ENCODE measurements at places on chromosomes 7 and 10. TPM values are rescaled to one million over a fixed set of nuclear protein-coding genes. Genes with fewer than 3 reads are reported as not detected.

Gene OPN4
- polyA plus RNA-seq = 1.9 TPM

Gene TMEM176B
- polyA plus RNA-seq = 14.4 TPM

Gene PRSS1
- not detected for polyA plus RNA-seq

Gene RET
- polyA plus RNA-seq = 3.4 TPM

Gene CHN2
- 16.0 TPM for polyA plus RNA-seq

DNA sequence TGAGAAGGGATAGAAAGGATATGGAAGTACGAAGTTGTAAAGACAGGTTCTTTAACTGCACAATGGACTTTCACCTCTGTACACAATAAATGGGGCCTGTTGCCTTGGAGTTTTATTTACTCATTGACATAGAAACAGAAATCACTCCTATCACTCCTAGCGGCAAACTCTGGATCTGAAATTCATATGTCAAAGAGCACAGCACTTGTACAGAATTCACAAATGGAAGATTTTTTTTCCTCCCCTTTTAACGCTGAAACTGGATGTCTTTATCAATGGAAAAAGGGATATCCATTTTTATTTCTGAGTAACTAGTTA, 18.2 kb downstream of the NT5C3A start:
- no peak for DNase-seq

DNA sequence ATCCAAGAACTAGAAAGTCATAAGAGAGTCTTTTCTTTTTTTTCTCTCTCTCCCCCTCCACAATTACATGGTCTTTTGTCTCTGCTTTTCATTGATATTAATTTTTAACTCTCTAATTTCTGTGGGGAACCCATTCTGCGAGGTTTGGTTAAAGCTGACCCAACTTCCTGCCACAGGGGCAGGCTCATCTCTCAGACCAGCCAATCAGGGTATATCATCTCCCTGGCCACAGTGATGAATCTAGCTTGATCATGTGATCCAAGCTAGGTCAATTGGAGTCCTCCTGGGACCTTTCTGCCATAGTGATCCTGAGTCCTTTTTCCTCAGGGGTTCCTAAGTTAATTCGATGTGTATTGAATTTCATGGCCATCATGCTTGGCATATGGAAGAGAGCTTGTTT, 38.0 kb upstream of the TRUB1 start:
- DNase-seq = no peak

DNA sequence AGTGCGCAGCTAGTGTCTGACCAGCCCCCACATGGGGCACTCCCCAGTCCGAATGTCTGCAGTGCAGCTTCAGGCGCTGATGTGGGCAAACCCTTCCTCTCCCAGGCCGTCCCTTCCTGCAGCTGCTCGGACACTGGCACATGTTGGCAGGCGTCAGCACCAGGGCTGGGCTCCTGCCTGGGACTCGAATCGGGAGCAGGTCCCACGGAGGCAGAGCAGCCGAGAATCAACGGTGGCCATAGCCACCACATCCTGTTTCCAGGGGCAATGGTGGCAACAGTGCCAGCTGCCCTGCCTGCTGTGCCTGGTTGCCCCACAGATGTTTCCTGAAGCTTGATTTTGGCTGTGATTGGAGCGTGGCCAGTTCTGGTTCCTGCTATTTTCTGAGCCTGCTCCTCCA, 65.8 kb downstream of the MGMT start:
- DNase-seq = no peak

GRCh38 chr7:17094963-17095574, 203.4 kb upstream of the AHR start:
- DNase-seq = no peak

DNA sequence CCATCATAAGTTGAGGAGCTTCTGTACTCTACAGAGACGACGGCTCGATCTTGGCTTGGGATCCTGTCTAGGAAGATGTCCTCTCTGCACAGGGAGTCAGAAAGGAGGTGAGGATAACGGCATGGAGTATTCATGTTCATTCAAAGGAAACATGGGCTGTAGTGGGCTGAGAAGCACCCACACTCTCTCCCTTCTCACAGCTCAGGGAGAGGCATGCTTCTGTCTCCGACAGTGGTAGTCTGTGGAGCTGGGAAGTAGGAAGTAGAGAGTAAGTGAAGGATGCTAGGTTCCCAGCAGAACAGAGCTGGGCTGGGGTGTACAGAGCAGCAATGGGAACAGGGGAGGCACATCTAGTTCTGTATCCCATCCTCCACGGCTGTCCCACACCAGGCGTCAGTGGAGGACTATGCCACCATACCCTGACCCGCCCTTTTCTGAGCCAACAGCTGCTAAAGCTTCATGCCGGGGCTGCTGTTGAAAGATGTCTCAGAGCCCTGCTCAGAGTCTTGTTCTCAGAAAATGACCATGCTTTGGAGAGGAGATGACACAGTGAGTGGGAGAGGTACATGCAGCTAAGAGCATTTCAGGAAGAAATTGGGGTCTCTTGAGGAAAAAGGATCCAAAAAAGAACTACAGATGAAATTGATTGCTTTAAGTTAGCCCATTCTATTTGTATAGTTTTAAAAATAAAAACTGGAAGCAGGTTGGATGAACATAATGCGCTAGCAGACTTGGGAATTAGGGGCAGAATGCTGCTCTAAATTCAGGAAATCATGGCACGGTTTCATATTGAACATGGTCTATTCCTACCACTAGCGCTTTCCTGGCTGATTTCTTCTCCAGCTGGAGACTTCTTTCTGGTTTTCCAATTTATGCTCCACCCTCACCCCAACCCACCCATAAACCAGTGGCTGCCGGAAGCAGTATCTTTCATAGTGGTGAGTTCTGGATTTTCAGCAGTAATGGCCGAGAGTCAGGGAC, 138.6 kb downstream of the CHN2 start:
- DNase-seq = no peak

- no peak for DNase-seq
Measured at GRCh38 chr7:48109848-48110663, 21.0 kb downstream of the UPP1 start.

GRCh38 chr7:108030516-108030915, 27.6 kb upstream of the LAMB1 start:
- DNase-seq = no peak

- no peak for DNase-seq
Measured at GRCh38 chr7:30159163-30159562, 24.4 kb downstream of the MTURN start.
